Activated CD4-positive, alpha-beta T cell treated with anti-CD3 and anti-CD28 coated beads, Interleukin-2, amount 50 U/mL, for 48 hours (primary cell): ENCODE measurements at places on chromosomes 1 and 21.

DNA sequence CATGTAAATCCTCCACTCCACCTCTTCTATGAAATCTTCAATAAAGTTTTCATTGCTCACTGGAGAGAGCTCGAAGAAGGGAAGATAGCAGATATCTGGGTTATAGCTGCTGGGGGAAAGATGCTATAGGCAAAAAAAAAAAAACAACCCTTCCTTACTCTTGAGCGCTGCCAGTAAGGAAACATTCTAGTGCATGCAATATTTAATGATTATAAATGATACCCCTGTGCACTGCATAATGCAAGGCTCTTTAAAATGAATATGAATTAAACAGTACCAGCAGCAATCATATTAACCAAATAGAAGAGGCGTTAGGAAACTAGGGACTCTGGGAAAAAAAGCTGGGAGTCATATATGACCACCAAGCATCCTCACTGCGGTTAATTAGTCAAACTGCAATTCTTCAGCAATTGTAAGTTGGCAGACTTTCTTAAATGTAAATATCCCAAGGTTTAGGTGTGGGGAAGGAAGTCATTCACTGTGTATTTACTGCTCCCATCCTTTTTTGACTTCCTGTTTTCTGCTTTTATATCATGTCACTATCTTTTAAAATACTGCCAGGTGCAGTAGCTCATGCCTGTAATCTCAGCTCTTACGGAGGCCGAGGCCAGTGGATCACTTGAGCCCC lies 3.7 kb upstream of the DMRTB1 start:
- no peak for DNase-seq

DNA sequence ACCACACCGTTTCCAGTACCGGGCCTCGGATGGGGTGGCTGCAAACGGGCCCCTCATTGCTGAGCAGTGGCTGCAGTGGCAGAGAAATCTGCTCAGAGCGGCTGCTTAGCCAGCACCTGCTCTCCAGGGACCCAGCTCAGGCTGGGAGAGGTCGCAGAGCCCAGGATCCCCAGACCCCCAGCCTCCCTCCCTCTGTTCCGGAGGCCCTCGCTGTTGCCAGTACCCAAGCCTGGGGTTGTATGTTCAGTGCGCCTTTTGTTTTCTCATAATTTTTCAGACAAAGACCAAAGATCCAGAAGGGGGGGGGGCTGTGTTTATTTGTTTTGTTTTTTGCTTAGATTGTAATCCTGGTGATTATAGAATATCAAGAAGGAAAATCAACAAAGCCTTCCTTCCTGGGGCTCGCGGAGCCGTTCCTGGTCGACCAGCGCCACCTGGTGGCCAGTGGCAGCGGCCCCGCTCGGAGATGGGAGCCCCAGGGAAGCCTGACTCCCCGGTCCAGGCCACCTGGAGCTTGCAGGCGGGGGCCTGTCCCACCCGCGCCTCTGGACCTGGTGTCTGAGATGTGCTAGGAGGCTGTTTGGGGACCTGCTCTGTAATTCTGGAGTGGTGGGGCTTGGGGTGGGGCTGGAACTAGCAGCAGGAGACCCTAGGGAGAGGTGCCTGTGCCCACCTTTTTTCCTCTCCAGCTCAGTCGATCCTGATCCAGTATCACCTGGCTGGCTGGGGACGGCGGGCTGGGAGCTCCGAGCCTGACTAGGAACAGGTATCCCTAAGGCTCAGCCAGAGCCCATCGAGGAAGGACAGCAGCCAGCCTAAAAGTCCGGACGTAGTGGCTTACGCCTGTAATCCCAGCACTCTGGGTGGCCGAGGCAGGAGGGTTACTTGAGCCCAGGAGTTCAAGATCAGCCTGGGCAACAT lies 123.9 kb upstream of the VAMP3 start:
- peak; percentile 79 for DNase-seq

DNA sequence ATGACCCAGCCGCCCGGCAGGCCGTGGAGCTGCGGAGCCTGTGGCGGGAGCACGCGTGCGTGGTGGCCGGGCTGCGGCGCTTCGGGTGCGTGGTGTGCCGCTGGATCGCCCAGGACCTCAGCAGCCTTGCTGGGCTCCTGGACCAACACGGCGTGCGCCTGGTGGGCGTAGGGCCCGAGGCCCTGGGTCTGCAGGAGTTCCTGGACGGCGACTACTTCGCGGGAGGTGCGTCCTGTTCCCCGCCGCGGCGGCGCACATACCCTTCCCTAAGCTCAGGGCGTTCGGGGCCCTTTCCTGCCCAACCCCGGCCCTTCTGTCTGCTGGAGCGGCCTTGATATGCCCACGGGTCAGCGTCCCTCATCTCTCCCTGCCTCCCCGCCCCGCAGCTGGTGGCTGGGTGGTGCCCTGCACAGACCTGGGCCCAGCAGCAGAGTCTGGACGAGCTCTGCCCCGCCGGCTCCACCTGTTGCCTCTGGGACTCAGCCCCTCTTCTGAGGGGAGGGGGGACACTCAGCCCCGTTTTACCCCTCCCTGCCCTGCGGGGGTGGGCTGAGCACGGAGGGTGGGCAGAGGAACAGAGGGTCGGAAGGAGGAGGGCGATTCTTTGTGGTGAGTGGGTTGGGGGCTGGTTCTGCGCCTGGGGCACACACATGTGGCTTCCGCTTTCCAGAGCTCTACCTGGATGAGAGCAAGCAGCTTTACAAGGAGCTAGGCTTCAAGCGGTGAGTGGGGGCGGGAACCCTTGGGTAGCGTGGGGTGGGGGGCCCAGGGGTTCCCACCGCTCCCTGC lies 688 bp downstream of the PRXL2B start:
- DNase-seq: peak; percentile 45

- no peak for DNase-seq
Observed at GRCh38 chr1:202905331-202905730, 16.4 kb upstream of the RABIF start.

- DNase-seq: no peak
Observed at GRCh38 chr1:32341971-32342370, 5.9 kb upstream of the MARCKSL1 start.

- no peak for DNase-seq
Observed at GRCh38 chr21:38145104-38145503, 111.7 kb upstream of the KCNJ15 start.

- DNase-seq: no peak
Observed at GRCh38 chr1:94768036-94768435, 52.1 kb upstream of the SLC44A3 start.
